Activated CD4-positive, alpha-beta T cell treated with anti-CD3 and anti-CD28 coated beads, Interleukin-2, amount 50 U/mL, for 1 hour (primary cell): ENCODE measurements at places on chromosomes 2 and 18.

- no peak for DNase-seq
These were observed 208.1 kb upstream of the REG3G start for GRCh38 chr2:78817430-78817829.

DNA sequence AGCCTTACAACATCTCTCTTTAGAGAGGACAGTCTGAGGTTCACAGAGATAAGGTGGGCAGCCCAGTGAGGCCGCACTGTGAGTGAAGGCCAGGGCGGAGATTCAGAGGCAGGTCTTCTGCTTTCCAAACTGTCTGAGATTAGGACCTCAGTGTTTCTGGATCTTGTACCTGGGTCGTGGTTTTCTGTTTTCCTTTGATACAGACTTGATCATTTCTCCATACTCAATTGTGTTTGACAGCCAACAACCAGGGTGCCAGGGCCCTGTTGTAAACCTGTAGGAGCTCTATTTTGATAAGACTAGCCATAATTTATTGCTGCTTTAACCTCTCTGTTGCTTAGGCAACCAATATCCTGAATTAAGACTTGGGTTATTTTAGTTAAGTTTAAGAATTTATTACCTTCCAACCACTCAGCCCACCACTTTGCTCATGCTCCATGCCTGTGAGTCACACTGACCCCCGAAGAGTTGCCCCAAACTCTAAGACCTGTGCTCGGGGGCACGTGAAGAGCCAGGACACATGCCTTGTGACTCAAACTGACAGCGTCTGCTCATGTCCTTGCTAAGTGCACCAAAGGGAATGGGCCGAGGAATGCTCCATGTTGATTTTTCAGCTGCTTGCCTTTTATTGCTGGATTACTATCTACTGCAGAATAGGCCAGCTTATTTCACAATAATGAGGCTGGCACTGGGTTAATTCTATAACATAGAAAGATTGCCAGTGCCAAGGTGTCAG lies 248.6 kb downstream of the BCL2 start:
- no peak for DNase-seq

GRCh38 chr18:79934311-79935097 lies 16.9 kb downstream of the SLC66A2 start:
- no peak for DNase-seq

GRCh38 chr2:43537137-43537536 lies 58.7 kb downstream of the THADA start:
- DNase-seq: no peak

- peak; percentile 67 for DNase-seq
These were observed 67.2 kb downstream of the POLR1A start for GRCh38 chr2:86038291-86039081.

DNA sequence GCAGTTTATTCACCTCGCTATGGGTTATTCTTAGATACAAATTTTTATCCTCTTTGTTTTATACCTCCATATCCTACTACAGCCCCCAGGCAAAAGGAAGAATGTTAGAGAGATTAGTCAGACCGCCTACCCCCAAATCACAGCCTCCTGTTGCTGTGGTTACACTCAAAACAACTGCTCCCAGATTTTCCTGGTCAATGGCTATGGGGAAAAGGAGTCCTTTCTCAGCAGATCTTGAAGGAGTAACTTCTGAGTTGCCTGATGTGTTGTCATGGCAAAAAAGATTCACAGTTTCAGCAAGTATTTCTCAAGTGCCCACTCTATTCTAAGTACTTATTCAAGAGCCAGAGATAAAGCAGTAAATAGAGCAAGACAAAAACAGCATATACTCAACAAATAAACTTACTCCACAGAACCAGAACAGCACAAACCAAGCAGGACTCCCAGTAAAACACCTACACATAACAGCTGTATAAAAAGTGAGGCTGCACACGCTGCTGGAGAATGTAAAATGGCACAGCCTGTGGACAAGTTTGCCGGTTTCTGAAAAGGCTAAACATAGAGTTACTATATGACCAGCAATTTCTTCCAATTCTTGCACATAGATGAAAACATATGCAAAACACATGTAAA lies 104.8 kb downstream of the NOL10 start:
- DNase-seq: no peak

GRCh38 chr2:203623096-203623495 lies 83.3 kb upstream of the CD28 start:
- no peak for DNase-seq

DNA sequence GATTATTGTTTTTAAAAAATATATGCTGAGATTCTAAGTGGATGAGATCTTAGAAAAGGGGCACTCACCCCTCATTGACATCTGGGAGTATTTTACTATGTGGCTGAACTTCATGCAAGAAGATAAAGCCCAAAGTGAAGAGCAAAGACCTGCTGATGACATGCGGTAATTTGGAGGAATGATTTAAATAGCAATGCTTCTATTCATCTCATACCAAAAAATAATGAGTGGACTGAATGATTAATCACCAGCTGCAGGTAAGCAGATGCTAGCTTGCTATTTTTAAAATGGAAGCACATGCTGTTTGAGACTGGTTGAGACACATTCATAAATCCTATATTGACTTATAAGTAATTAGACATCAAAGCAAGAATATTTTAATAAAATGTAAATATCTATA lies 12.7 kb upstream of the CDK15 start:
- no peak for DNase-seq

GRCh38 chr2:196266351-196266750 lies 95.0 kb upstream of the STK17B start:
- no peak for DNase-seq

- DNase-seq: no peak
These were observed 90.6 kb upstream of the GPC1 start for GRCh38 chr2:240344904-240345303.

DNA sequence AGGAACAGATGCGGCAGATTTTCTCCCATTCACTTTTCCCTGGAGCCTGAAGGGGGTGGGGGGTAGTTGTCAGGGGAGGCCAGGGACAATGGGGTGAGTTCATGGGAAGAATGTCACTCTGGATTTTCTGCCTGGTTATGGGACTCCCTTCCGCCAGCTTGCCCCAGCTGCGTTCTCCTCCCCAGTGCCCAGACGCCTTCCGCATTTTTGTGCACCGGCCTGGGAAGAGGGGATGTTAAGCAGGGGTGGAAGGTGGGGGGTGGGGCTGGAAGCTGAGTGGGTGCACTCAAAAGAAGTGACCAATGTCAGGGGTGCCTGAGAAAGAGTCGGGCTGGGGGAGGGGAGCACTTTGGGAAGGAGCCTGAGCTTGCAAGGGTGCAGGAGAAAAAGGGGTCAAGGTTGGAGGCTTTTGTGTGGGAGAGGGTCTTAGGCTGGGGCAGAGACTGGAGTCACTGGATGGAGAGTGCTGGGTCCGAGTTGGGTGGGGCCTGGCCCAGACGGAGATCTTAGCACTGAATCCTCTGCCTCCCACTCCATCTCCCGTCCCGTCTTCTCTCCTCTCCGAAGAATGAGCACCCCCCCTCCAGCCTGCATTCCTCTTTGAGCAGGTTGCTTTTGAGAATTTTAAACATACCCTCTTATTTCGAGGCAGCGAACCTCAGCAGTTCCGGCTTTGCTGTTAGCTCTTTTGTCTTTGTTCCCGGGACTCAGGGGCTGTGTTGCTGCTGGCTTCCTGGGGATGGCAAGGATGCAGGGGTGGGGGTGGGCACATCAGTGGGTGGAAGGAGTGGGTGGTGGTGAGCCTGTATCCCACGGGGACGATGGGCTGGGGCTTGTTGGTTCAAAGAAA lies 2.7 kb downstream of the IGFBP2 start:
- DNase-seq: no peak

DNA sequence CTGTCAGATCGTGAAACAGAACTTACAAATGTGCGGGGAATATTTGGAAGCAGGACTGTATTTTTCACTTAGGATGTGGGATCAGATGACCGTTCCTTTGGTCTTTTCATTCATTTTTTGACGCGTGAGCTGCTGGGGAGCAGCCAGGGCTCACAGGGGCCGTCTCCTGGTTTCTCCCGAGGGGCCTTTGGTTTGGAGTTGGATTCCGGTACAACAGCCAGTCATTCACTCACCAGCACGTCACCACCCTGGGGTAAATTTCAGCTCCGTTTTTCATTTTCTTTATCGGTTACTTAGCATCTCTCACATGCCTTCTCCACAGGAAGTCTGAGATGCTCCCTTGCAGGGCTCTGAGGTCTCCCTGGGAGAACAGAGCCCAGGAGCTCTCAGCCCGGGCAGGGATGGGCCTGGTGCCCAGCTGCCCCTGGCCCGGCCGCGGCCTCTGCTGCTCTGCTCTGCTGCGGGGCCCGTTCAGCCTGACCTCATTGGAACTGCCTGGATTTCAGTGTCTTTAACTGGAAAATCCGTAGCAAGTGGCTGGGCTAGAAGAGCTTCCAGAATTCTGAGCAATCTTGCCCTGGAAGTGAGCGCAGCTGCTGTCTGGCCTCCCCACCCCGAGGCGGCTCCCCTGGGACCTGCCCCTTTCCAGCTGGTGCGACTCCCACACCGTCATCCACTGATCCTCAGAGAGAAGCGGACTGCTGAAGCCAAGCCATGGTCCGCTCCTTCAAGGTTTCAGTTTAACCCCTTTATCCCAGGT lies 335.6 kb downstream of the EIPR1 start:
- DNase-seq: no peak

- no peak for DNase-seq
These were observed 10.2 kb downstream of the NAGK start for GRCh38 chr2:71078624-71079023.

DNA sequence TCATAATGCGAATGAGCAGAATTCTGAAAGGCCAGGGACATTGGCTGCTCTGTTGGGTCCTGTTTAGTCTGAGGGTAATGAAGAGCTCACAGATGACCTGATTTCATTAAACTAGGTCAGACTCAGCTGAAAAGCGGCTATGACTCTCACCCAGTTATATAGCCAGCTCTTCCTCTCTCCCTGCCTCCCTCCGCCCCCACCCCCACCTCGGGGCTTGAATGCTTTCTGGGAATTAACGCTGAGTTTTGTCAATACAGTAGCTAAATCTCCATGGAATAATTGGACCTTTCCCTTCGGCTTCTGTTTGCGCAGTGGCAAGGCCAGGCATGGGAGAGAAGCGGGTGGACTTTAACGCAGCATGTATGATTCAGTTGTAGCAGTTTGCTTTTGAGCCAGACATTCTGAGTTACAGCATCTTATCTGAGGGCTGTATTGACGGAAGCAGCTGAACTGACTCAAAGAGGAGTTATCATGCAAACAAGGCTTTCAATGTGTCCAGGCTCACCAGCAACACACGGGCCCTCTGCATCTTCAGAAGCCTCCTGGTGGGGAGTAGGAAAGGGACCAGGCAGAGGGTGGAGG lies 110.6 kb downstream of the MYCN start:
- DNase-seq: no peak

- no peak for DNase-seq
These were observed 14.1 kb upstream of the ZSWIM2 start for GRCh38 chr2:186862869-186863709.

DNA sequence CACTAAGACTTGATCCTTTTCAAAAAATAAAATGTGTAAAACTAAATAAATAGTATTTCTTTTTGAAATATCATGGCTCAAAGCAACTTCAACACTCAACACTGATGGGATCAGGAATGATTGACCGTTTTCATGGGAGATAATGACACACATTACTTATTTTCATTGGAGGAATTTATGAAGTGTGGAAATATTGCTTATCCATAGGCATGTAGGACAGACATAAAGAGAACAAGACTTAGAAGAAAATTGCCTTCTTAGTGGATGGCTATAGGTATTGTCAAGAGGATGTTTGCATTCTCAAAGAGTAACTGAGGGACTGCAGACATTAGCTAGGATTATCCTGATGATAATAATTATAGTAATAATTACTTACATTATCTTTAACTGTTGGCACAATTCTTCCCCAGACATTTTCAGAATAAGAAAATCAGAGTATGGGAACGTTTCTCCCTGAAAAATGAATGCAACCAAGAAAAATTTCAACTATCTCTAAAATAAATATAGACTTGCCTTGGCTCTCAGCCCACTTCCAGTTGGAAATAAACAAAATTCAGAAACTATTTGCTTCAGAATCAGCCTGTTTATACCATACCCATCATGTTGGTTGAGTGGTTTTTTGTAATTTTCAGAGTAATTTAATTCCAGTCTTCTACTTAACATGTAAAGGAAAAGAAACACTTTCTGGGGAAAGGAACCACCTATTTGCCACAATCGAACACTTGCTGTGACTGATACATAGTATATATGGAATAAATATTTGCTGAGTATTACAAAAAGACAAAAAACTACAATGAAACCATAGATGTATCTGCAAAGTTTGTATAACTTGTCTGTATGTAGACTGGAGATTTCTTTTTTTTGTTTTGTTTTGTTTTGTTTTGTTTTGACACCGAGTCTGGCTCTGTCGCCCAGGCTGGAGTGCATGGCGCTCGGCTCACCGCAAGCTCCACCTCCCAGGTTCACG lies 165.7 kb downstream of the TMX3 start:
- DNase-seq: no peak

GRCh38 chr18:37286801-37287200 lies 278.8 kb downstream of the CELF4 start:
- no peak for DNase-seq

GRCh38 chr2:71713581-71714580 lies 260.5 kb downstream of the DYSF start:
- DNase-seq: no peak

DNA sequence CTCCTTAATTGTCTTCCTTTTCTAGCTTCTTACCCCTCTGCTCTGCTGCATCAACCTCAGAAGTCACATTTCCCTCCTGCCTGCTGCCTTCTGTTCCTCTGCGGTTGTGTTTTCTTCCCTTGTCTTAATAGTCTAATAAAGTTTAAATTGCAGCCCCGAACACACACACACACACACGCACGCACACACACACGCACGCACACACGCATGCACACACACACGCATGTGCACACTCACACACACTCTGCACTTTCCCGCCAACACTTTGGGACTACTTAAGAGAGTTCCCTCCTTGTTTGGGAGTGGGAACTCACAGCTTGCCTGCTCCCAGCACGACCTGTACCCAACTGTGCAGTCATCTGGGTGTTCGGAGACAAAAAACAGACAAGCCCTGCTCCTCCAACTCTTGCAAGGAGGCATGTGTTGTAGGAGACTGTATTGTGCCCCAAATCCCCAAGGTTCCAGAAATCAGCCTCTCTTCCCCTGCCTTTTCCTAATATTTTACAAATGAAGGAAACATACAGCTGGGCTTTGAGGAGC lies 99.1 kb downstream of the SETBP1 start:
- no peak for DNase-seq

DNA sequence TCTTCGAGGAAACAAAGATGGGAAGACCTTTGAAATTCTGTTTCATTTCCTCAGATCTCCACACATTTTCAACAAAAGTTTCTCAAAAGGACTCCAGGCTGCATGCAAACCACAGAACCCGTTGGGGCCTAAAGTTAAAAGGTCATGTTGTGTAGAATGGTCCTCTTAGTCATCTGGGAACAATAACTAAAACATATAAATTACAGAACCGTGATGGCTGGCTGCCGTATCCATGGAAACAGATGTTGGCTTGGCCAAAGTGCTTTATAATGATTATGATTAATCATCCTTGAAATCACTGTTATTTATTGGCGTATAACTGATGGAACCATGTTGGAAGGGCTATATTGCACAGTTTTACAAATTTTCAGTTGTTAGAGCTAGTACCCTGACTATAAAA lies 182.8 kb upstream of the CRIM1 start:
- DNase-seq: no peak
